Iris pigment epithelial cell (primary cell): ENCODE measurements at places on chromosomes 7 and 10.

- DNase-seq: no peak
Measured at GRCh38 chr10:26499426-26499825, 61.3 kb downstream of the APBB1IP start.

DNA sequence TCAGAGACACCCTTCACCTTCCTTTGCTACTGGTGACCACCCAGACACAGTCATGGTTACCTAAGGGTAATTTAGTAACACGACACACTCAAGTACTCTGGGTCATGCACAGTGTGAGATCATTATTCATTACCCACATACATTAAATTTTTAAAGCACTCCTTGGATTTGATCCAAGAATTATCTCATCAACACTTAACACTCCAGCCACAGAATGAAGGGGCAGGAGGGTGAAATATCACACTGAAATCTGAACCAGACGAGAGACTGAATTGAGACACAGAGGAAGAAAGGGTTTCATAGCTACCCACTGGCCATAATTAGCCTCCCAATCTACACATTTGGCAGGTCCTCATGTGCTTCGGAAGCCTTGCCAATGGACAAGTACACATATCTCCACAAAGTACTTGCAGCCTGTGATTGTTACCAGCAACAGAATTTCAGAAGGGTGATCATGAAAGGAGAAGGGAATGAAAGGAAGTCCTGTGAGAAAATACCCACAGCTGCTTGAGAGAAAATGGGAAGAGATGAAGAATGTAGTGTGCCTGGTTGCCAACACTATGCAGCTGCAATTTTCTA lies 189.3 kb downstream of the POLR1F start:
- DNase-seq: peak; percentile 77

DNA sequence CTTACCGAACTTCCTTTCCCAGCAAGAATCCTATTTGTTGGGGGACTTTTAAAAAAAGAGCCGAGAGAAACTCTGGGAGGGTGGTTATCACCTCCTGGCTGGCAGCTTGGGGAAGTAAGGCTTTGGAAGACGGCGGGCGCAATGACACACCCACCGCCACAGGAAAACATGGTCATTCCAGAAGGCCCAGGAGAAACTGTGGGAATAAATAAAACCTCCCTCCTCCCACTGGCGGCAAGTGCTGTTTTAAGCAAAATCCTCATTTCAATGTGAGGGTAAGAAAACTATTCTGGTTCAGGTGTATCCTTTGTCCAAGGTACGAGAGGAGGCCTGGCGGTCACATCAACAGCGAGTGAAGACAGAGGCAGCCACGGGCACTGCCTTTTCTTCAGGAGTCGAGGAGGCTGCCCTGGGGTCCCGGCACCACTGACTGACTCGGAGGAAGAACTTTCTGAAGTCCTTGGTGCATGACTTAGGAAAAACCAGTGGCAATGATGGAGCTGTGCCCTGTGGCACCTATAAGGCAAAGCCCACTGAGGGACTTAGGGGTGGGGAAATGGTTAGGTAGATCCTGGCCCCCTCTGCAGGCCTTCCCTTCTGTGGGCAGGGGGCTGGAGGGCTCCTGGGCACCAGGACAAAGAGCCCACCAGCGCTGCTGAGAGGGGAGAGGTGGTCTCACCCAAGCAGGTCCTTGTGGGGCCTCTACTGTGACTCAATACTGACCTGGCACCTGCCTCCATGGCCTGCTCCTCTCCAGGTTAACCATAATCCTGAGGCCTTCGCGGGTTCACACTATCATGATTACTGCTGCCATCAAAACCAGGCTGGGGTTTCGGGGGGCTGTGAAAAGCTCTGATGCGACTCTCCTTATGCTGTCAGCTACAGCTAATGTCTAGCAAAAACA lies 21.4 kb downstream of the DNAJB12 start:
- no peak for DNase-seq

GRCh38 chr10:33653584-33654367 lies 319.3 kb upstream of the NRP1 start:
- DNase-seq: peak; percentile 67

DNA sequence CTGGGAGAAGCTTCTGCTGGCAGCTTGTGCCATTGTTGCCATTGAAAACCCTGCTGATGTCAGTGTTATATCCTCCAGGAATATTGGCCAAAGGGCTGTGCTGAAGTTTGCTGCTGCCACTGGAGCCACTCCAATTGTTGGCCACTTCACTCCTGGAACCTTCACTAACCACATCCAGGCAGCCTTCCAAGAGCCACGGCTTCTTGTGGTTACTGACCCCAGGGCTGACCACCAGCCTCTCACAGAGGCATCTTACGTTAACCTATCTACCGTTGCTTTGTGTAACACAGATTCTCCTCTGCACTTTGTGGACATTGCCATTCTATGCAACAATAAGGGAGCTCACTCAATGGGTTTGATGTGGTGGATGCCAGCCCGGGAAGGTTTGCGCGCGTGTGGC lies 220.7 kb downstream of the ADK start:
- peak; percentile 57 for DNase-seq

DNA sequence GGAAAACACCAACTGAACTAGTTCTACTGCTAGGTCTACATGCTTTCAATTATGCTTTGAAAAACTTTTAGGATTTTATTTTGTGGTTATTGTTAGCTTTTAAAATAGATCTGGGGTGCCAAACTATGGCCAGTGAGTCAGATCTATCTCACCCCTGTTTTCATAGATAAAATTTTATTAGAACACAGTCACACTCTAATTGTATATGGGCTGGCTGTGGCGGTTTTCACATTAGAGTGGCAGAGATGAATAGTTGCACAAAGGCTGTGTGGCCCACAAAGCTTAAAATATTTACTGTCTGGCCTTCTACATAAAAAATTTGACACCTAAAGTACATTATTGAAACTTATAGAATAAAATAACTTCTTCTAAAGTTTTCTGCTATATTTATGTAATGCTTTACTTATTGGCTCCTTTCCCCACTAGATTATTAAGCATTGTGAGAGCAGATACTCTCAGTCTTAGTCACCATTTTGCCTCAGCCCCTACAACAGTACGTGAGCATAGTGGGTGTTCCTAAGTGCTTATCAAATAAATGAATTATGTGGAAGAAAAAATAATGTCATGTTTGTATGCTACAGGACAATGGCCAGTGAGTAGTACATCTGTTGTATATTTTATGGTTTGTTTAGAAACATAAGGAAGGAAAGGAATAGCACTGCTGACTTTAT lies 5.4 kb upstream of the SUV39H2 start:
- peak; percentile 84 for DNase-seq

GRCh38 chr7:43664681-43665080 lies 64.6 kb downstream of the COA1 start:
- DNase-seq: no peak

DNA sequence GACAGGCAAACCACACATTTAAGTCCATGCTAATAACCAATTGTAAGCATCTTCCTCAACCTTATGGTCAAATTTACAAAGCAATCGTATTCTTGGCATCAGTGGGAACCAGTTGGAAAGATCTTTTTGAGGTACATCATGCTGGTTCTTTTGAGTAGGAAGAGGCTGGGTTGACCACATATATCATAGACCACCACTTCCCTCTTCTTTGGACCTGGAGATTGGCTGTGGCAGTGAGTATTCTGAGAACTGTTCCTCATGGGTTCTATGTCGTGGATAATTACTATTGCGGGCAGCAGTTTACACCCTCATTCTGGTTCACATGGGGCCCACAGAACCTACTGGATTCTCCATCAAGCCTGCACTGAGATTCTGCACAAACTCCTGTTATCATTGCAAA lies 35.5 kb upstream of the C1GALT1 start:
- DNase-seq: no peak

GRCh38 chr7:91324663-91325062 lies 60.4 kb downstream of the FZD1 start:
- DNase-seq: no peak

- no peak for DNase-seq
Measured at GRCh38 chr7:15397922-15398760, 163.7 kb downstream of the AGMO start.

GRCh38 chr10:91284486-91285090 lies 64.1 kb downstream of the PCGF5 start:
- peak; percentile 55 for DNase-seq

- DNase-seq: peak; percentile 63
Measured at GRCh38 chr10:59622320-59623132, 87.1 kb downstream of the SLC16A9 start.

- DNase-seq: no peak
Measured at GRCh38 chr10:49350846-49351532, 44.9 kb downstream of the DRGX start.

DNA sequence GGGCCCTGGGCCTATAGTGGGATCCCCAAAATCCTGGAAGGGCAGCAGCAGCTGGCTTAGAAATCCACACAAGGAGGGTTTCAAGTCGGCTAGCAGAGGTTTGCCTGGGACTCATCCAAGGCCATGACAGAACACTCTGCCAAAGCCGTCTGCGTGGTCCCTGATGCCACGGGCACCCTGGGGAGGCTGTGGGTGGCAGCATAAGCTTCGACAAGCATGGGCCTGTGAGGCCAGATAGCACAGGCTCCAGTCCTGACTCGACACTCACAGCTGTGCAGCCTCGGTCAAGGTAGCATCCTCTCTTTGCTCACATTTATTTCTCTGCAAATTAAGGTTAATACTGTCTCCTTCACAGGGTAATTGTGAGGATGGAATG lies 138.3 kb downstream of the JCAD start:
- DNase-seq: no peak

- DNase-seq: peak; percentile 18
Measured at GRCh38 chr7:92834507-92835260, 1.7 kb downstream of the CDK6 start.

DNA sequence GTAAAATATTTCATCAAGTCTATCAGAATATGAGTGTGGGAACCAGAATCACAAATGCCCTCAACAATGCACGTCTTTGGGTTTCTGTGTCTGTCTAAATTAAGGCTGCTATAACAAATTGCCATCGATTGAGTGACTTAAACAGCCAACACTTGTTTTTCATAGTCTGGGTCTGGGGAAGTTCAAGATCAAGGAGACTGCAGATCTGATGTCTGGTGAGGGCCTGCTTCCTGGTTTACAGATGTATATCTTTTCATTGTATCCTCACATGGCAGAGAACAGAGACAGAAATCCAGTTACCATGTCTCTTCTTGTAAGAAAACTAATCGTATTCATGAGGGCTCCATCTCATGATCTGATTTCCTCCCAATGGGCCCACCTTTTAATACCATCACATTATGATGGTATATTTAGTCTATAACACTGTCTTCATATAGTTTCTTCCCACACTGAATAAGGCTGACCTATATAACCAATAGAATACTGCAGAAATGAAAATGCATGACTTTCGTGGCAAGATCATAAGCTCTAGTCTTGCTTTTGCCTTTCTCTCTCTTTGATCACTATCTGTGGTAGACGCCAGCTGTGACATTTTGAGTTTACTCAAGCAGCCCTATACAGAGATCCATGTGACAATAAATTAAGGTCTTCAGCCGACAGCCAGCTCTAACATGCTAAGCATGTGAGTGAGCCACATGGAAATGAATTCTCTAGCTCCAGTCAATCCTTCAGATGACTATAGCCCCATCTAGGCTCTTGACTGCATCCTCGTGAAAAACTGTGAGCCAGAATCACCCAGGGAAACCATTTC lies 51.9 kb downstream of the THSD7A start:
- no peak for DNase-seq

- DNase-seq: peak; percentile 20
Measured at GRCh38 chr7:50607524-50608125, 42.4 kb upstream of the DDC start.

DNA sequence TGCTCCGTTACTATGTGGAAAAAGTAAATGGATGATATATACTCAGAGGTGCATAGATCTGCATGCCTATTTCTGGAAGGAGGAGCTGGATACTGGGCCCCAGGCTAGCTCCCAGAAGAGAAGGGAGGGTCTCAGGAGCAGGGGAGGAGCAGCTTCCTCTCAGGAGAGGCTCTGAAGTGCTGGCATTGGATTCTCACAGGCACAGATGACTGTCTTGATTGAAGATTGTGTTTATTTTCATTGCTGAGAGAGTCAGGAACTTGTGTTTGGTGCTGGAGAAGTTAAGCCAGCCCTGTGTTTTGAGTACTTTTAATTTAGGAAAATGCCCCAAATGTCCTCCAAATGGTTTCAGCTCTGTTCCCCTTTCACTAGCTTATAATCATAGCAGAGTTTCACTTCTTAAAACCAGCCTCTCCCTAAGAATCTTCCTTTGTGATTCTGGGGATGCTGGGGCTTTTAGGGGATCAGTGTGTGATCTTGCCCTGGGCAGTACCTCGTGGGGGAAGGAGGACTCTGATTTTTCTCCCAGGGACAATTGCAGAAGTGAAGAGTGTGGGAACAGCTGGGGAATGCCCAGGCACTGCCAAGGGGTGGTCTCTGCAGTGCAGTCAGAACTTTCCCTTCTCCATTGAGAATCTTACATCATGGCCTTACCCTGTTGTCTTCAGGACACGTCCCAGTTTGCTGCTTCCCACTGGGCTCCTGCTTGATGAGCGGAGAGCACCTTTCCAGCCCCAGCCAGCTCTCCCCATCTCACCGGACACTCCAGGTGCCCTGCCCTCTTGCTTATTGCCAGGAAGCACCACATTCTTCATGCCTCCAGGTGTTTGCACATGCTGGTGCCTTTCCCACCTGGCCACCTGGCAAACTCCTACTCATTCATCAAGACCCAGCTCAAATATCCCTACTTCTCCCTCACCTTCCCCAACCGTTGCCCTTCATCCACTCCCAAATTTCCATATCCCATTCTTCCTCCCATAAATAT lies 102.8 kb downstream of the ARHGAP22 start:
- no peak for DNase-seq

DNA sequence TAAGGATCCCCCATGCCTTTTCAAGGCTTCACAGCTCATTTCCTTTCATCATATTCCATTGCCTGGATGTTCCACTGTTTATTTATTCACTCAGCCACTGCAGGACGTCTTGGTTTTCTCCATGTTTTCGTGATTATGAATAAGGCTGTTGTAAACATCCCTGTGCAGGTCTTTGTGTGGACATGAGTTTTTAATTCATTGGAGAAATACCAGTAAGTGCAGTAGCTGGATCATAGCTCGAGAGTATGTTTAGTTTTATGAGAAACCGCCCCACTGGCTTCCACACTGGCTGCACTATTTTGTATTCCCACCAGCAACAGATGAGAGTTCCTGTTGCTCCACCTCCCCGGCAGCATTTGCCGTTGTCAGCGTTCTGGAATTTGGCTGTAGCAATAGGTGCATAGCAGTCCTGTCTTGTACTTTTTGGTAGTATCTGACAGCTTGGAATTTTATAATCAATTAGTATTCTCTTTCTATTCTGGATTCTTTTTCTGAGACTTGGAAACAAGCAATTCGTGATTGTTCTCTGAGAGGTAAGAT lies 269.9 kb upstream of the PITRM1 start:
- peak; percentile 74 for DNase-seq

DNA sequence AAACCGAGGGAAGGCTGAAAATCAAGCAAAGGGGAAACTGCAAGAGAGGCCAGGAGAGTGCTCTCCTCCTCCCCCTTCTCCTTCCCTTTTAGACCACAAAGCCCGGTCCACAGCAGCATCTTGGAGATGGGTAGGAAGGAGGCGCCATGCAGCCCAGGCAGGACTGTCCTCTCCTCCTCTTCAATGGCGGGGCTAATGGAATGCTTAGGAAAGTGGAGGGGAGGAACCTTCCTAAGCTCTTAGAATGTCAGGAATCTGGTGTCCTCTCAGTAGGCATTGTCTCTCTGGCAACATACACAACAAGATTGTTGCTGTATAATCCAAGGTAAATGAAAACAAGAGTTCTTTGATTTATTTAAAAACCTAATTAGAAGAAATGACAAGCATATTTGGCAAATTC lies 185.1 kb downstream of the DGKI start:
- no peak for DNase-seq

GRCh38 chr7:112215787-112216186 lies 9.3 kb downstream of the ZNF277 start:
- no peak for DNase-seq

- no peak for DNase-seq
Measured at GRCh38 chr7:111734954-111735660, 172.8 kb upstream of the IMMP2L start.
